Renal cortex interstitium (tissue), 15 donors: ENCODE measurements at places on chromosomes 4 and X. TPM values are rescaled to one million over a fixed set of nuclear protein-coding genes. Genes with fewer than 3 reads are reported as not detected.

DNA sequence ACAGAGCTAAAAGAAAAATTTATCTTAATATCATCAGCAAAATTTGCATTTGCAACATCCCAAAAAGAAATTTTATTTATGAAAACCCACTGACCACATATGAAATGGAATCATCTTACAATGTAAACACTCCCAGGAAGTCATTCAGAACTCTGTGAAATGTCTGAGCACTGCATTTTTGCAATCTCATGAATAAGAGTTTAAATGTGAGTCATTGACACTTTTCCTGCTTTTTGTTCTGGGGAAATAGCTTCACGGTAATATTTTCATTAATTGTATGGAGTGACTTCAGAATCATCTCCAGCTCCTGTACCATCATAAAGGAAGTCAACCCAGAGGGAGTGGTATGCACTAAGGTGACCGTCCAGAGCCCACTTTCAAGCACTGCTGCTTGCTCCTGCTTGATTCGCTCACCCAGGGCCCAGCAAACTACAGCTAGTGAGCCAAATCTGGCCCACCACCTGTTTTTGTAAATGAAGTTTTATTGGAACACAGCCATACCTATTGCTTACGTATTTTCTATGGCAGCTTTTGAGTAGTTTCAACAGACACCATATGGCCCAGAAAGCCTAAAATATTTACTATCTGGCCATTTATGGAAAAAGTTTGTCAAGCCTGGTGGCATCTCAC lies 17.2 kb downstream of the EDNRA start:
- no peak for DNase-seq

The PABPC4L gene
- polyA plus RNA-seq, result 10.5 TPM

The CD38 gene
- polyA plus RNA-seq, result 0.92 TPM

DNA sequence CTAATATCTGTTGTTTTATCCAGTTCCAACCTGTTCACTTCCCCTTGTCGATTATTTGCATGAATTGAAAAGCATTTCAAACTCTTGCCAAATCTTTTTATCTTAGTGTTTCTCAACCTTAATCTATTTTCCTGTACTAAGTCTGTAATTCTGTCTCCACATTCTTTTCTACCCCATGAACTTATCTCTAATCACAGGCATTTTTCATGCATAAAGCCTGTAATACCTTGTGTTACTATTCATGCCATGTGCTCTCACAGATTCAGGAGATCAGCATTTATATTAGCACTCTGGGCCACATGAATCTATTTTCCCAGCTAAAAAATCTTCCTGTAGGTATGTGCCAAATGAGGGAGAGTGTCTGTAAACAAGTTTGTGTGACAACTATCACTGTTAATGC lies 1360.9 kb downstream of the STIM2 start:
- no peak for DNase-seq

GRCh38 chr4:84384801-84385200 lies 114.3 kb downstream of the NKX6-1 start:
- no peak for DNase-seq

DNA sequence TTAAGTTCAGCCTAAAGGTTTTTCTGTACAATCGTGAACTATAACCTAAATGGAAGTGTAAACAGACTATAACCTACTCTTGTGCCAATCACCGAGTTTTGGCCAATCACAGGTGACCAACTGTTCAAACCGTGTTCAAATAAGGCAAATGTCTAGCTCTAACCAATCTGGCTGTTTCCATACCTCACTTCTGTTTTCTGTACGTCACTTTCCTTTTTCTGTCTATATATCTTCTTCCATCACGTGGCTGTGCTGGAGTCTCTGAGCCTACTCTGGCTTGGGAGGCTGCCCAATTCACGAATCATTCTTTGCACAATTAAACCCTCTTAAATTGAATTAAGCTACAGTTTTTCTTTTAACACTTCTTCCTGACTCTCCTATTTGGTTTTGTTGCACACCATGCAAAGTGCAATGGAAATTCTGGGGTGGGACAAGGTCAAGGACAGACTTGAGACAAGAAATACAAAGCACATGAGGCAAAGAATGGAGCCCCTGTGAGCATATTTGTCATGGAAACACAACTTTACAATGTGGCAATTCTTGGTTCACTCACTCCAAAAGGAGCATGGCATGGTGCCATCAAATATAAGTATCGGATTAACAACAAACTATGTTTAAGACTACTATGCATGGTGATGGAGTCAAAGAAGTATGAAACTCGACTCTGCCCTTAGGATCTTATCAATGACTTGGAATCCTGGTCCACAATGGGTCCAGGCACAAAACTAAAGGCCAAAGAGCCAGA lies 115.7 kb upstream of the FAM9B start:
- no peak for DNase-seq

DNA sequence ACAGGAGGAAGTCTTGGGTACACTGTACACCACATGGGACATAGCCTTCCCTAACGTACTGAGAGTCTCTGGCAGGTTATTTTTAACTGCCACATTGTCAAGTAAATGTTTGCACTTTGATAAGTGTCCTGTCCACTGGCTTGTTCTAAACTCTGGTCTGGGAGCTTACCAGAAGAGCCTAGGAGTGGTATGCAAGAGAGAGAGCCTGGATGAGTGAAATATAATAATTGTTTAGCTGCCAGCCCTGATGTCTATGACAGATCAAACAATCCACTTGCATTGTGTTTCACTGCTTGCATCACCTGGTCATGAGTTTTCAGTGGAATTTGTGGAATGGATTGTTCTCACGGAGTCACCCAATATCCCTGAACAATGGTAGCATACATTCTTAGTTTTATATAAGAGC lies 91.6 kb downstream of the SHROOM3 start:
- DNase-seq, result no peak

The SPANXN4 gene
- polyA plus RNA-seq, result not detected

The ASMTL gene
- 35.7 TPM for polyA plus RNA-seq

DNA sequence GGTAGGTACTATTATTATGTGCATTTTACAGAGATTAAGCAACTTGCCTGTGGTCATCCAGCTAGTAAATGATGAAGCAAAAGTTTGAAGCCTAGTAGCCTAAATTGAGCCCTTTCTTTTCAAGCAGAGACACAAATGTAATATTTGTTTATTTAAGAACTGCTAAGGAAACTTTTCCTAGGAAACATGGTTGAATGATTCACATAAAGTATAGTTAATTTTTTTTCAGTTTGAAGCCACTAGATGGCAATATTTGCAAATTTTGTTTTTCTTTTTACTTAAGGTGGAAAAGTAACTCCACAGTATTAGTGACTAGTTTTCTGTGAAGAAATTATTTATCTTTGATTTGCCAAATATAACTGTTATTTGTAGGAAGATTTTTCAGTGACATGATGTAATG lies 52.8 kb upstream of the ANKRD17 start:
- peak; percentile 9 for DNase-seq

DNA sequence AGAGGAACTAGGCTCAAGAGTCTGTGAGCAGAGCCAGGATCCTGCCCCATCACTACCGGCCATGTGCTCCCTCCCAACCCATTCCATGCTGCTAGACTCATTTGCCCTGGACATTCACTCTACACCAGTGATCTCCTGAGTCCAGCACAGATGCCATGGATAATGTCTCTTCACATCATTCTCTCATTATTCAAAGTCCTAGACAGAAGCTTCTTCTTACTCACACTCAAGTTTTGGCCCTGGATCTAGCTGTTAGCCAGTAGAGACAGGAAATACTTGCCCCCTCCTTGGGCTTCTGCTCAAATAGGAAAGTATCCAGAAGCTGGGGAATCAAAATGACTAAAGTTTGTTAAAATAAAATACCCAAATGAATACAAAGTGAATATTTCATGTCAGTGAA lies 266.8 kb upstream of the LDB2 start:
- no peak for DNase-seq

The PLA2G12A gene
- polyA plus RNA-seq, result 26.9 TPM

DNA sequence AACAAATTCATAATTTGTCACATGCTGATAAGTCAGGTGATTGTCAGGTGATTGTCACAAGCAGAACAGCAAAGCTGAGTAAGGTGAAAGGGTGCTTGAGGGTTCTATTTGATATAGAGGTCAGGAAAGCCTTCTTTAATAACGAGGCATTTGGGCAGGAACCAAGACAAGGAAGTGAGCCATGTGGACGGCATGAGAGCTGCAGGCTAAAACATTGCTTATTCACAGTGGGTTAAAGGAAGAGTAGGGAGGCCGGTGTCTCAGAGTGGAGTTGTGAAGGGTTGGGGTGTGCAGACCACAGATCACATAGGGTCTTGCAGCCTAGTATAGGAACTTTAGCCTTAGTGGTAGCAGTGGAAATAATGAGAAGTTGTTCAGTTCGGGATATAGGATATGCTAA lies 31.3 kb upstream of the CYP2U1 start:
- DNase-seq, result no peak

GRCh38 chr4:121139533-121140222 lies 24.4 kb downstream of the TNIP3 start:
- DNase-seq, result no peak

The MAGEE2 gene
- 0.94 TPM for polyA plus RNA-seq

The RASGEF1B gene
- 10.4 TPM for polyA plus RNA-seq

The LIMCH1 gene
- 108 TPM for polyA plus RNA-seq

The ABCB7 gene
- 26.4 TPM for polyA plus RNA-seq

GRCh38 chr4:14917298-14917633 lies 85.0 kb upstream of the CPEB2 start:
- DNase-seq, result no peak

The FGF5 gene
- not detected for polyA plus RNA-seq

The KLF8 gene
- polyA plus RNA-seq, result 5.3 TPM

DNA sequence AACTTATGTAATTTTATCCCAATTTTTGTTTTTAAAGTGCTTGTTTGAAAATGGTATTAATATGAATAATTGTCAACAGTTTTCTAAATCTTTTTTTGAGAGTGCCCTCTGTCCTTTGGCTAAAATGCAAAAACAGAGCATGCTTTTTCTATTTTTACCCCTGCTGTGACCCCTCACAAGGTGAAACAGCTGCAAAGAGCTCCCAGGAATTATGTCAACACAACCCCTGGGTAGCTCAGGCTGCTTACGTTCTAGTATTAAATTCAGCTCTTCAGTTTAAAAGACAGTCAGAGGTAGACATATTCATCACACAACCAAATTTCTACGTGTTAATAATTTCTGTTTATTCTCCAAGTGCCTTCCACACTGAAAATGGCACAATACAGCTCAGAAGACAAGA lies 367.5 kb downstream of the PRDM5 start:
- DNase-seq, result no peak

GRCh38 chr4:152188801-152189200 lies 347.1 kb downstream of the FBXW7 start:
- DNase-seq, result no peak

DNA sequence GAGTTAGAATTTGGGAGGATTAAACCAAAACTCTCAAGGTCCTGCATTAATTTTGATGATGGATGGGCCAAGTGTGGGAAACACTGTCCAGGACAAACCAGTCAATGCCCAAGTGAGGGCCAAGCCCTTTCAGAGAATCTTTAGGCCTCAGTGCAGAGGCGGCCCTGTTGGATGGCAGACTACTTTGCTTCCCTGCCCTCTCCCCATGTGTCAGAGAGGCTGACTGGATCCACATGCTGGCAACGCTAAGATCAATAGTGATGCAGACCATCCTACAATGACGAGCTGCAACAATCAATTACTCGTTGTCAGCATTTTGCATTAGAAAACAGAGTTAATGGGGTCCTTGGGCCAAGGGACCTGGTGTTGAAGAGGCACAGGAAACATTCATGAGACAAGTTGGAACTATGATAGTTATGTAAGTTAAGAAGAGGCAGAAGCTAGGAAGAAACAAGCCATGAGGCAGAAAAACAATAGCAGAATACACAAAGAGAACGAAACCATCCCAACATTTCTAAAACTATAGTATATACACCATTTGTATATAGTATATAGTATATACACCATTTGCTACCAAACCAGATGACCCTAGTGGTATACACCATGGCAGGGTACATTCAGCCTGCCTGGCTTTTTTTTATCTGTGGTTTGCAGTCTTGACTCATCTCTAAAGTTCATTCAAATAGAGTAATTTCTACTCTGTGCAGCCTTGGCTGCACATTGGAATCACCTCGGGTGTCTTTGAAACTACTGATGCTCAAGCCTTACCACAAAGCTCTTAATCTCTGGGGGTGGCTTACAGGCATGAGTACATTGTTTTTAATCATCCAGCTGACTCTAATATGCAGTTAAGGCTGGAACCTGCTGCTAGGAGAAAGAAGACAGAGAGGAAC lies 147.7 kb upstream of the GYPA start:
- DNase-seq, result no peak

DNA sequence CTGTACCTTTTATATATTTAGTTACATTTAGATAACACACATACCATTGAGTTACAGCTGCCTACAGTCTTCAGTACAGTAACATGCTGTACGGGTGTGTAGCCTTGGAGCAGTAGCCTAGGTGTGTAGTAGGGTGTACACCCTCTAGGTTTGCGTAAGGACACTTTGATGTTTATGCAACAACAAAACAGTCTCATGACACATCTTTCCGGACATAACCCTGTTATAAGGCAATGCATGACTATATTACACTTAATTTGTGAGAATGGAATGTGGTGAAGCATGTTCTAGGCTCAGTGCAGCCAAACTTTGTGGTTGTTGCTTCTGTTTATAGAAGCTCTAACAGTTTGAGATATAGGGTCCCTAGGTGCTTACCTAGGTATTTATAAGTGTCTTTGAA lies 65.4 kb downstream of the SPRY1 start:
- DNase-seq, result no peak
